ENCODE measurements at places on chromosomes 2 and 18.

- no peak overlapping the region for H3K4me3 ChIP-seq
- H3K4me1 ChIP-seq = no peaks in the 10 kb centered on the region
- no peaks in the 10 kb centered on the region for H3K27me3 ChIP-seq
- H3K36me3 ChIP-seq = no peaks in the 10 kb centered on the region
Observed at GRCh38 chr18:34467058-34467457, 242.3 kb upstream of the NOL4 start.

DNA sequence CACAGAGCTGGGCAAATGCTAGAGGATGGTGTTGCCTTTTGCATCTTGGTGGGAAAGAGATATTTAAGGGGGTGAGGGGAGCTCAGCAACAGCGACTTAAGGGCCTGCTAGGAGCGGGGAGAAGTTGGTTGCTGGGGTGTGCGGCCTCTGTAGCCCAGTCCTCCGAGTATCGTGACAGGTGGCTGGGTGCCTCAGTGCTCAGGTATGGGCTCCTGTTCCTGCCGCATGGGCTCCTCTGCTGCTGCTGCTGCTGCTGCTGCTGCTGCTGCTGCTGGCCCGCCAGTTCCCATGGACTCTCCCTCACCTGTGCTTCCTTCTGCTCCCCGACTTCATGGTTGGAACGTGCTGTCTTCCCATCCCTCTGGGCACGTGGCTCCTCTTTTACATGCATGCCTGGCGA is 22.0 kb downstream of the AGAP1 start:
- H3K27ac ChIP-seq = no peak overlapping the region
- DNase-seq = no peak
- no peaks in the 10 kb centered on the region for H3K4me1 ChIP-seq
- no peak overlapping the region for H3K4me3 ChIP-seq

DNA sequence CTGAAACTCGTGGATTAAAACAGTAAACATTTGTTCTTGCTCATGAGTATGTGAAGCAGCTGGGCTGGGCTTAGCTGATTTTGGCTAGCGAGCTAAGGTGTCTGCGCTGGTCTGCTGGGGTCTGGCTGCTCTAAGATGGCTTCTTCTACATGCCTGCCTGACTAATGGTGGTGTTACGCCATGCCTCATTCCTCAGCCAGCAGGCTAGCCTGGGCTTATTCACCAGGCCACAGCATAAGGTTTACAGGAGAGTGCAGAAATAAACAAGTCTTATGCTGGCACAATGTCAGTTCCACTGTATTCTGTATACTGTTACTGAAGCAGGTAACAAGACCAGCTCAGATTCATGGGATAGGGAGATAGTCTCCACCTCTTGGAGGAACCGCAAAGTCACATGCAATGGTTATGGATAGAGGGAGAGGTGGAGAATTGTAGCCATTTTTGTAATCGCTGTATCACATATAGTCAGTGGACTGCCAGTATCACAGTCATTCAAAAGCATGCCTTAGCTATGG is 80.0 kb downstream of the RHBDD1 start:
- H3K27ac ChIP-seq = no peak overlapping the region
- H3K4me1 ChIP-seq = peaks cover 4% of the 10 kb centered on the region
- H3K36me3 ChIP-seq = peaks cover 24% of the 10 kb centered on the region
- no peaks in the 10 kb centered on the region for H3K27me3 ChIP-seq
- H3K4me3 ChIP-seq = no peak overlapping the region
- no peak for DNase-seq

GRCh38 chr18:62485684-62486083 is 37.1 kb upstream of the ZCCHC2 start:
- peaks cover 9% of the 10 kb centered on the region for H3K27me3 ChIP-seq
- no peaks in the 10 kb centered on the region for H3K4me1 ChIP-seq
- no peak overlapping the region for H3K27ac ChIP-seq
- DNase-seq = no peak

- DNase-seq = no peak
- no peaks in the 10 kb centered on the region for H3K4me1 ChIP-seq
- H3K27me3 ChIP-seq = no peaks in the 10 kb centered on the region
- H3K27ac ChIP-seq = no peak overlapping the region
Observed at GRCh38 chr18:36594621-36595020, 234.2 kb downstream of the TPGS2 start.

DNA sequence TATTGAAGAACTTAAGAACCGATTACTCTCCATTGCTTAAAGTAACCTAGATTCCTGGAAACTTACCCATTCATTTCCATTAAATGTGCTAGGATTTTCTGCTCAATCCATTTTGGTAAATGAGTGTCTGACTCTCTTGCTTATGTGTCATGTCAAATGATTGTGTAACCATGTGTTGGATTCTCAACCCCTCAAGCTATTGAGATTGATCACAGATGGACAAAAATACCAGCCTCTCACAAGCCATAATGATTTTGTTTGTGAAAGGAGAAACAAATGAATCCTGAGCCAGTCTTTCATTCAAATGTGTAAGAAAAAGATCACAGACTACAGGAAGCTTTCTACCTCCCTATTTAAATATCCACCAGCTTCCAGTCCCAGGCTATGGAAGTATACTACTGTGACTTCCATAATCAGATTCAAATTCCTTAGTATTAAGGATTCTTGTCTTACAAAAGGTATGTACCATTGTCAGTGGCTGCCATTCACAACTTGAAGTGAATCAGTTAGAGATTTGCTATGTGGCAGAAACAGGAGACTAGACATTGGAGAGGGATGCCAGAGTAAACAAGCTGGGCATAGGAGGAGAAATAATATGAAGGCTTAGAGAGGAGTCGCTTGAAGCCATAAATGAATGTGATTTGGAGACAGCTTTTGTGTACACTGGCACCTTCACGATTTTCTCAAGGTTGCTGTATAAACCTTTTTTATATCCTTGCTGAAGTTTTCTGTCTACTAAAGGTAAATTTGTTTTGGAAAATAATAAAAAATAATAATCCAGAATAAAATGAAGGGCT is 498.5 kb upstream of the SETBP1 start:
- H3K27me3 ChIP-seq = peaks cover 10% of the 10 kb centered on the region
- H3K4me1 ChIP-seq = no peaks in the 10 kb centered on the region
- no peak overlapping the region for H3K4me3 ChIP-seq
- no peak for DNase-seq

- no peak overlapping the region for H3K27ac ChIP-seq
- no peaks in the 10 kb centered on the region for H3K36me3 ChIP-seq
- no peak overlapping the region for H3K4me3 ChIP-seq
- peaks cover 2% of the 10 kb centered on the region for H3K27me3 ChIP-seq
- DNase-seq = no peak
Observed at GRCh38 chr18:9782073-9782857, 74.2 kb downstream of the RAB31 start.

GRCh38 chr2:222100704-222101699 is 197.8 kb downstream of the PAX3 start:
- no peak for DNase-seq
- no peaks in the 10 kb centered on the region for H3K27me3 ChIP-seq
- H3K27ac ChIP-seq = no peak overlapping the region
- no peaks in the 10 kb centered on the region for H3K36me3 ChIP-seq
- H3K4me3 ChIP-seq = no peak overlapping the region
